ENCODE measurements at places on chromosomes 12 and 14. TPM values are rescaled to one million over a fixed set of nuclear protein-coding genes. Genes with fewer than 3 reads are reported as not detected.

SEL1L gene
- 78.9 TPM for total RNA-seq

EPYC gene
- not detected for total RNA-seq

ADAMTS20 gene
- not detected for total RNA-seq

PMEL gene
- 1.7 TPM for total RNA-seq

NEUROD4 gene
- total RNA-seq, result not detected

ARHGAP9 gene
- 0.18 TPM for total RNA-seq

TSPAN8 gene
- total RNA-seq, result not detected

ASCL1 gene
- total RNA-seq, result not detected

TAS2R31 gene
- total RNA-seq, result 4.3 TPM

RGS6 gene
- total RNA-seq, result not detected

DLGAP5 gene
- total RNA-seq, result 40.3 TPM

ART4 gene
- total RNA-seq, result not detected

SAMD15 gene
- 1.3 TPM for total RNA-seq

KIF26A gene
- total RNA-seq, result not detected

ANHX gene
- total RNA-seq, result not detected

MDGA2 gene
- total RNA-seq, result not detected

KRT79 gene
- not detected for total RNA-seq

GRCh38 chr12:107570721-107571120 is 114.9 kb upstream of the PWP1 start:
- peak; percentile 67 for DNase-seq

- peak; percentile 15 for DNase-seq
Observed at GRCh38 chr14:74062809-74063150, 21.5 kb downstream of the ALDH6A1 start.

DNA sequence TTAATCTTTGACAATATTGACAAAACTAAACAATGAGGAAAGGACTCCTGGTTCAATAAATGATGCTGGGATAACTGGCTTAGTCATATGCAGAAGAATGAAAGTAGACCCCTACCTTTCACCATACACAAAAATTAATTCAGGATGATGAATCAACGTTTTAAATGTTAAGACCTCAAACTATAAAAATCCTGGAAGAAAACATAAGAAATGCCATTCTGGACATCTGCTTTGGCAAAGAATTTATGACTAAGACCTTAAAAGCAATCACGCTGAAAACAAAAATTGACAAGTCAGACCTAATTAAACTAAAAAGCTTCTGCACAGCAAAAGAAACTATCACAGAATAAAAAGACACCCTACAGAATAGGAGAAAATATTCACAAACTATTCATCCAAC is 97.4 kb downstream of the LMNTD1 start:
- no peak for DNase-seq

DNA sequence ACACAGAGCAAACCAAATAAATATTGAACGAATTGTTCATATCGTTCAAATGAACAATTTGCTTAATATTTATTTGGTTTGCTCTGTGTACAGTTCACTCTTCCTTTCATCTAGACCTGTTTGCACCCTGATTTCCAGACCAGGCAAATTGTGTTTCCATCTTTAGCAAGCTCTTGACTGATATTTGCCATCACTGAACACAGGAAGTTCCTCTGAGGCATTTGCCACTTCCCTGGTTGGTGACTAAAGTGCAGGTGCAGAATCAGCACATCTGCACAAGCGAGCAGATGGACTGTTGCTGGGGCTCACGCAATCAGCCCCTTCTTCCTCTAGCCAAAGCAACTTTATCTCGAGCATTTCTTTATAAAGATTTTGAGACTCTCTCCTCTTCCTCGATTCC is 112.9 kb downstream of the DAAM1 start:
- no peak for DNase-seq

GRCh38 chr12:93441081-93441616 is 598 bp downstream of the UBE2N start:
- peak; percentile 7 for DNase-seq

- DNase-seq, result no peak
Observed at GRCh38 chr12:76542908-76543307, 16.7 kb downstream of the OSBPL8 start.

GRCh38 chr14:106422066-106422465 is 895.7 kb downstream of the TMEM121 start:
- DNase-seq, result no peak

- no peak for DNase-seq
Observed at GRCh38 chr12:40837891-40838429, 145.7 kb downstream of the CNTN1 start.

- no peak for DNase-seq
Observed at GRCh38 chr12:3335078-3335487, 155.9 kb upstream of the PRMT8 start.

GRCh38 chr12:121568971-121569751 is 11.7 kb downstream of the KDM2B start:
- peak; percentile 49 for DNase-seq

DNA sequence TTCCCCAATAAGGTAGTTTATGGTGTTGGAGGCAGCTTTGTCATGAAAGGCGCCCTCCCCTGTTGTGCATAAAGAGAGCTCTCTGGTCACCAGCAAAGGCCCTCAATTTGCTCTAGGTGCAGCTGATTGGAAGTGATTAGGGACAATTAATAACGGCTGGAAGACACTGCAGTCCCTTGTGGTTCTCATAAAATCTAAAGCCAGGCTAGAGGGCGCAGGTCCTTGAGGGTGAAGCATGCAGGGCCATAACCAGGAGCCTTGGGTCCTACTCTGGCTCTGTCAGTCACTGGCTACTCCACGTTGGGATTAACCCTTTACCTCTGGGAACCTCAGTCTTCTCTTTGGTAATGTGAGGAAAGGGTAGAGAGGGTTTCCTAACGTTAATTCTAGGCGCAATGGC is 1.9 kb downstream of the DAAM1 start:
- DNase-seq, result no peak

DNA sequence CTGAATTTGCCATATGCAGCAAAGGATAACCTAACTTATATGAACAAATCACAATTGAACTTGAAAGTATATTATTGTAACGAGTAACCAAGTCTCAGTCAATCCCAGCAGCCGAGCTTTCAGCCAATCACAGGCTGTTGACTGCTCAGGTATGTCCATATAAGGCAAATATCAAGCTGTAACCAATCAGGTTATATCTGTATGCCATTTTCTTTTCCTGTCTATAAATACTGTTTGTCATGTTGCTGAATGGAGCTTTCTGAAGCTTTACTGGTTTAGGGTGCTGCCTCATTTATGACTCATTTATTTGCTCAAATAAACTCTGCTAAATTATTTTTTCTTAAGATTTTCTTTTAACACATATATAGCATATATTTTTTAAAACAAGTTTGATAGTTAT is 1059.5 kb downstream of the GALC start:
- DNase-seq, result peak; percentile 6

DNA sequence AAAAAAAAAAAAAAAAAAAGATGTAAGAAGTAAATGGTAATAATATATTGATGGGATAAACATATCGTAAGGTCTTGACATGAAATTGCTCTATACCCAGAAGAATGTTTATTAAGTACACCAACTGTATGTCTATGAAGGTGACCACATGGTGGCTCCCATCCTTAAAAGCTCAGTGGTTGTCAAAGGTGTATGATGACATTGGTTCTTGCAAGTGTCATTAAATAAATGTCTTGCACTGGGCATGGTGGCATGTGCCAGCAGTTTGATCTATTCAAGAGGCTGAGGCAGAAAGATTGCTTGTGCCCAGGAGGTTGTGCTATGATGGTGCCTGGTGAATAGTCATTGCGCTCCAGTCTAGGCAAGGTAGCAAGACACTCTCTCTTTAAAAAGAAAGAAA is 10.4 kb downstream of the CCT2 start:
- DNase-seq, result no peak

GRCh38 chr12:92403210-92404175 is 257.8 kb upstream of the BTG1 start:
- no peak for DNase-seq

- DNase-seq, result peak; percentile 79
Observed at GRCh38 chr14:21486640-21487087, 9.7 kb downstream of the TOX4 start.

DNA sequence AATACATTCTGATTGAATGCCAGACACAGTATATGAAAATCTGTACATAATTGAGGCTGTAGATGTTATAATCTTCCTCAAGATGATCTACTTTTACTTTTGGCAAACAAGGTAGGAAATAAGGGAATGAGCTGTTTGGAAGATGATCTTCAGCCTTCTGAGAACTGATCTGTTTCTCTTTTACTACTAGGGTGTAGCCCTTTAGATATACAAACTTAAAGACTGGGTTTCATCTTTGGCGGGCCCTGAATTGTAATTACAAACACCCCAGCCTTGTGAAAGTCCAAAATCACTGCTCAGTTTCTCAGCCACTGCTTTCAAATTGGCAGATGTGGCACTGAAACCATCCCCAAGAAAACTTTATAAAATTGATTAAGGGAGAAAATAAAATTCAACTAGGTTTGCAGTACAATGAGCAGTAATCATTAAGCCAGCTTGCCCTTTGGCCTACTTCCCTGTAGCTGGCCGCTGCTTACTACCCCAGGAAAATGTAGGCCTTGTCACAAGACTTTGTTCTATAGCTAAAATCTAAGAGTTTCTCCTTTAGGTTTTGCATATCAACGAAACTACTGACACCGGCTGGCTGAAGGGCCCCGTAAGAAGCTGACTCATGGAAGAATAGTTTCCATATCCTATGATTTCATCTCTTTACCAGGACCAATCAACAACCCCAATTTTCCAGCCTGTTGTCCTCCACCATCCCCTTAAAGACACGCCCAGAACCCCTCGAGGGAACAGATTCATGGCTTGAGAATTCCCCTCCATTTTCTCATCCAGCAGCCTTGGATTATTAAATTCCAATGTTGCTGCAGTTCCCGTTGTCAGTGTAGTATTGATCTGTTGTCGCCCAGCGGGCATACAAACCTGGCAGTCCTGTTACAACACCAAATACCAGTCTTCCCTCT is 210.8 kb downstream of the PCNX1 start:
- DNase-seq, result peak; percentile 78

- peak; percentile 84 for DNase-seq
Observed at GRCh38 chr14:71551291-71551950, 380.8 kb upstream of the RGS6 start.

- DNase-seq, result peak; percentile 96
Observed at GRCh38 chr14:50955373-50956043, 11.2 kb upstream of the PYGL start.

- DNase-seq, result no peak
Observed at GRCh38 chr12:7609051-7609450, 56.7 kb downstream of the APOBEC1 start.

DNA sequence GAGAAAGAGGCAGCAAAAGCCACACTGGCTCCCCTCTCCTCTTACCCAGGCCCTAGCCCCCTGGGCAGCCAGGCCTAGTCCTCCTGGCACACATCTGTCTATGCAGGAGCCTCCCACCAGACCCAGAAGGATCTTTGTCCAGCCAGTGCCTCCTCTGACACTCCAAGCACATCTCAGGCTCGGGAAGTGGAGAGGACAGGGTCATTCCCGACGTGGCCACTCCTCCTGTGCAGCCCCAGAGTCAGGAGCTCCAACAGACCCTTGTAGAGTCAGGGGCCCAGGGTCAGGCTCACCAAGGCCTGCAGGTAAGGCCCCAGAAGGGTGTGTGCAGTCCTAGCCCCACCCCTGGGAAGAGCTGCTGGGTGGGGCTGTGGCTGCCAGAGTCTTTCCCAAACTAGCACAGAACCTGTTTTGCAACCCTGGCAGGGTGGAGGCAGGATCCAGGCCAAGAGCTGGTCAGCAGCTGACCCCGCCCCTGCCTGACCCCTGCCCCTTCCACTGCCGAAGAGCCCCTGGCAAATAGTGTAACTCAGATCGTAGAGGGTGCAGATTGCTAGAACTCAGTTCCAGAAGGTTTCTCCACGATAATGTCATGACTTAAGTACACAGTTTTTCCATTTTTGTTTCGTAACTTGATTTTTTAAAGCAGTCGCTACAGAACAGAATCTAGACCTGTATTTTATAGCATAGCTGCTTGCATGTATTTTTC is 26.6 kb upstream of the PNMA1 start:
- DNase-seq, result no peak

GRCh38 chr12:6069437-6070093 is 54.9 kb downstream of the VWF start:
- DNase-seq, result peak; percentile 96

DNA sequence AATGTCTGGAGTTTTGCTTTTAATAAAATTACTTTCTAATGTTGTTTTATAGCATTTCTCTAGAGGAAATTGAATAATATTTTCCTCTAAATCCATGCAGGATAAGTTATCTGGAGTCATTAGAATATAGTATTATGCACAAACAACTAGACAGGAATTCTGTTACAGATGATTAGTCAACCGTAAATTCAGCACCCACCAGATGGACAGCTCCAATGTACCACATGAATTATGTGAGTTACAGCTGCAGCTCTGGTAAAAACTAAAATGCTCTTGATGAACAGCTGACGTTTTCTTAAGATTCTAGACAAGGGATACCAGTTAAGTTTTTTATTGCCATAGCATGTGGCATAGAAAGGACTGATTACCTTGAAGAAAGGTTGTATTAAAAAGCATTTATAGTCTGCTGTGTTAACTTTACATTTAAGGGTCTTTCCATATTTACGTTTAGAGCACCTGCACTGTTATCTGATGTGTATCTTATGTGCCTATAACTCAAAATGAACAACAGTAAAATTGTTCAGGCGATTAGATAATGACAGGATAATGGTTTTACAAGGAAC is 321.4 kb upstream of the LRFN5 start:
- DNase-seq, result peak; percentile 1

DNA sequence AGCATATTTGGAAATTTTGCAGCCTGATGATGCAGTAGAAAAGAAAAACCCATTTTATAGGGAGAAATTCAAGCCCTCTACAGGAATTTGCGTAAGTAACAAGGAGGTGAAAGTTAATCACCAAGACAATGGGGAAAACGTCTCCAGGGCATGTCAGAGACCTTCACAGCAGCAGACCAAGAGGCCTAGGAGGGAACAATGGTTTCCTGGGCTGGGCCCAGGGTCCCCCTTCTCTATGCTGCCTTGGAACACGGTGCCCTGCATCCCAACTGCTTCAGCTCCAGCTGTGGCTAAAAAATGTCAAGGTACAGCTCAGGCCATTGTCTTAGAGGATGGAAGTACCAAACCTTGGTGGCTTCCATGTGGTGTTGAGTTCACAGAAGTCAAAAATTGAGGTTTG is 6.5 kb upstream of the KRT6C start:
- no peak for DNase-seq

GRCh38 chr12:113835433-113835832 is 130.7 kb downstream of the RBM19 start:
- no peak for DNase-seq
